Right forelimb (tissue), 1 donor: ENCODE measurements at places on chromosomes 11 and 22.

- no peak for DNase-seq
These were observed 27.4 kb downstream of the SCUBE1 start for GRCh38 chr22:43315687-43316217.

- DNase-seq, result no peak
These were observed 42.6 kb upstream of the LMO2 start for GRCh38 chr11:33934450-33934849.

DNA sequence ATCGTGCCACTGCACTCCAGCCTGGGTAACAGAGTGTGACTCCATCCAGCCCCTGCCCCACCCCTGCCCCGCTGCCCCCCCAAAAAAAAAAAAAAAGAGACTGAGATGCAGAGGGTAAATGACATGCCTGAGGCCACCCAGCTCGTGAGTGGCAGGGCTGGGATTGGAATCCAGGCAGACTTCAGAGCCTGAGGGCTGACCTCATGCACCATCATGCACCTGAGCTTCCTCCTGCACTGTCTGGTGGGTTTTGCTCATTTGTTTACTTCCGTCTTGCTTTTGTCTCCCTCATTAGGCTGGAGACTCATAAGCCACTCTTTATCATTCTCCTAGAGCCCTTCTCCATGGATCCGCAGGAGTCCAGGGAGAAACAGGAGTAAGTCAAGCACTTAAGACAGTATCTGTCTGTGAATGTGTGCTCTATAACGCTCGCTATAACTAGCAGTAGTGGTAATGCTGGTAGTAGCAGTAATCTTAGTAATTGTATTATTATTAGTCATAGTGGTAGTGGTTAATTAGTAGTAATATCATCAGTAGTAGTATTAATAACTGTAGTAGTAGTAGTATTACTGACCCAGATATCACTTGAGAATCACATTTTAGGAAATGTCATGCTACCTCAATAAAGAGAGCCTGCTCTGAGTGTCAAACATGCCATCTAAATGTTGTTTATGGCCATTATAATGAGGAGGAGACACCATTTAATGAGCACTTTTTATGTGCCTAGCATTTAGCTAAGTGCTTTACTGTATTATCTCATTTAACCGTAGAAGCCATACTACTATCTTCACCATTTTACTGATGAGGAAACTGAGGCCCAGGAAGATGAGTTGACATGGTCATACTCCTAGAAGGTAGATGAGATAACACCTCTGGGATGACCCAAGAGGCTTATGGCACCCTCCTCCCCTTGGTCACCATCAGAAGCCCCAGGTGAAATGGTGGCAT lies 85.0 kb downstream of the NAT10 start:
- no peak for DNase-seq

- DNase-seq, result no peak
These were observed 19.0 kb downstream of the POLD3 start for GRCh38 chr11:74611369-74611861.

- DNase-seq, result no peak
These were observed 8.2 kb upstream of the HBE1 start for GRCh38 chr11:5277807-5278382.

GRCh38 chr11:78265326-78265725 lies 76.6 kb downstream of the USP35 start:
- no peak for DNase-seq

- no peak for DNase-seq
These were observed 266.0 kb upstream of the MTNR1B start for GRCh38 chr11:92703449-92703830.

DNA sequence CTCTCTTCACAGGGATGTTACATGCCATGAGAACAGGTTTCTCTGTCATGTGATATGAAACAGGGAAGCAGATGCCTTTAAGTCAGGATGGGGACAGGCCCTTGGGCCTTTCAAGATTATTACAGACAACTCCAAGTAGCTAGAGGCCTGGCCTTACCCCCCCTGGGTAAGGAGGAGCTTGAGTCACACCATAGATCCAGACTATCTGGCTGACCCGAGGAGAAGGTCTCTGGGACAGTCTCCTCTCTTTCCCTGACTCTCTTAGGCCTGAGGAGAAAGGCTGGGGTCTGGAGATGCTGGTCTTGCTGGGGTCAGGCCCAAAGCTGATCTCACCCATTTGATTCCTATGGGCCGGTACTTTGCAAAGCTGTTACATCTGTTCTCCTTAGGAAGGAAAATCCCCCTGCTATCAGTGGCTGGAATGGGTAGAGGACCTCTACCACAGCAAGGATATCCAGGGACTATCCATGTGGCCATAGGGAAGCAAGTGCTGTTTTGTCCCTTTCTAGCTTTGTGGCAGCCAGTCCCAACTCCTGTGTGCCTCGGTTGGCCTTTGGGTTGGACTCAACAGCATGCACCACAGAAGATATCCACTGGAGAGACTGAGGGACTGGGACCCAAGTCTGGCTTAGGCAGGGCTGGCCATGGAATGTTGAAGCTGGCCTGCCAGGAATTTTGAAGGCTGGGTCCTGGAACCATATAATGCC lies 25.2 kb downstream of the RELT start:
- DNase-seq, result no peak

DNA sequence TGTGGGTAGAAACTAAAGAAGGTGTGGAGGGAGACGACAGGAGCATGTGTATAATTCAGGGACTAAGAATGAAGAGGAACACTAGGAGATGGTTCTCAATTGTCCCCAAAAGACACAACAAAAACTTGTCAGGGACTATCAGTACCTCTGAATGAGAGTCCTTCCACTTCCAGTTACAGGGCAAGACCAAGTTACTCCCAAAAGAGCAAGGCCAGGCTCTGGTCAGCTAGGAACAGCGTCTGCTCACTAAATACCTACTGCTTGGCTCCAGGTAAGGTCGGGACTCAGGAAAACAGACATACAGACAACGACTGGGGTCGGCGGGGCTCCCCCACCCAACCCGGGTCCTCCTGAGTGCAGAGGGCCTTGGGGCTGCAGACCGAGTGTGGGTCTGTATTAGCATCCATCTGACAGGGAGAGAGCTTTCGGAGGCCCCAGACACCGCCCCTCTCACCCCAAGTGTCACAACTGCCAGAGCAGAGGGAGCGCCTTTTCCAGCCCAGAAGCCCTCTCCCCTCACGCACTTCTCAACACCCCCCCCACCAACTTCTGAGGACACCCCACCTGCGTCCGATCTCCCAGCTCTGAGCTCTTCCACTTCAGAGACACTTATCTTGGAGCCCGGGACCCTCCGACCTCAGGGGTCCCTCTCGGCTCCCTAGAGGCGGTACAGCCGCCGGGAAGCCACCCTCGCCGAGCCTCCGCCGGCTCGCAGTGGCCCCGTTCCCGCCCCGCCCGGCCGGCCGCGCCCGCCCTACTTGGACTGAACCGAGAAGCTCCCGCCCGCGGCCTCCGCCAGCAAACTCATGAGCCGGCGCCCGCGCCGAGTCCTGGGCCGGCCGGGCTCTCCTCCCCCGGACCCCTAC lies 522 bp downstream of the RHOG start:
- DNase-seq, result peak; percentile 80

GRCh38 chr11:2555336-2555735 lies 110.5 kb downstream of the KCNQ1 start:
- DNase-seq, result peak; percentile 60

GRCh38 chr22:46142548-46143490 lies 7.5 kb upstream of the PPARA start:
- no peak for DNase-seq

- no peak for DNase-seq
These were observed 4.4 kb downstream of the POLA2 start for GRCh38 chr11:65266210-65266609.

DNA sequence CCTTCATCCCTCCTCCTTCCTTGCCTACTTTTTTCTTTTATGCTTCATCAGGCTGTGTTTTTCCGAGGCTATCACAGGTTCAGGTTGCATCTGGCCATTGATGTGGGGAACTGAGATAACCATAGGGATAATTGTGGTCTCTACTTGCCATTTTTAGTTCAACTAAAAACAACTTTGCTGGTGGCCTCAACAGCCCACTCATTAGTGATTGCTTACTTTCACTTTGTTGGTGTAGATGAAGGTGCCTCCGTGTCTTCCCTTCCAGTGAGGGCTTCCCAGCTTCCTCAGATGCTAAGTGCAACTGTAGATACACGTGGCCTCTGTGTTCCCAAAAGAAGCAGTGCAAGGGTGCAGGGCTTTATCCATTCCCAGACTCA lies 35.0 kb downstream of the KCNJ1 start:
- no peak for DNase-seq

GRCh38 chr22:22882033-22882717 lies 5.4 kb upstream of the IGLL5 start:
- DNase-seq, result no peak

DNA sequence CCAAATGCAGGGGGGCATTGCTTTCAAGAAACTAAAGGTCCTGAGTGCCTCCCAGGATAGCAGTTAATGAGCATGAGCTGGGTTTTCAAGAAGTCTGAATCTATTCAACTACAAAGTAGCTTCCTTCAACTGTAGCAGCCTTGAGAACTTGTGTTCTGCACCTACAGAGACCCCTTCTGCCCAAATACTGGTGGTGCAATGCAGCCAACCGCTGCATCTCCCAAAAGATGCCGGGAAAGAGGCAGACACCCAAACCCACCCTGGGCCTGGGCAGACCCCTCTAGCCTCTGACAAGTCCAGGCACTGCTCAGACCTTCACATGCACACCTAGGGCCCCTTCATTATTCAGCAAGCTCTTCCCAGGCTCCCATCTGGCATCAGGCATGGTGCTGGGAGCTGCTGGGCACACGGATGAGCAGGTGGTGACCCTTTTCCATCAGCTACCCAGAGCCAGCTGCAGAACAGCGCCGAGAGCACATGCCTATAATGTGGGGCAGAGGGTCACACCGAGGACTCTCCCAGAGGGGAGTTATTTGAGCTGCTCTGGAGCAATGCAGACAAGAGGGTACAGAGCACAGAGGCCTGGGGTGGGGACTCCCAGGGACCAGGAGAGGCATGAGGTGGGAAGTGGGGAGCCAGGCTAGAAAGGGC lies 44.9 kb upstream of the ETS1 start:
- peak; percentile 56 for DNase-seq

- DNase-seq, result peak; percentile 50
These were observed 338.6 kb downstream of the SHANK2 start for GRCh38 chr11:70913715-70914231.

- DNase-seq, result no peak
These were observed 1593.1 kb upstream of the TENM4 start for GRCh38 chr11:81033779-81034540.

- DNase-seq, result no peak
These were observed 527 bp upstream of the SAC3D1 start for GRCh38 chr11:65040520-65040846.

DNA sequence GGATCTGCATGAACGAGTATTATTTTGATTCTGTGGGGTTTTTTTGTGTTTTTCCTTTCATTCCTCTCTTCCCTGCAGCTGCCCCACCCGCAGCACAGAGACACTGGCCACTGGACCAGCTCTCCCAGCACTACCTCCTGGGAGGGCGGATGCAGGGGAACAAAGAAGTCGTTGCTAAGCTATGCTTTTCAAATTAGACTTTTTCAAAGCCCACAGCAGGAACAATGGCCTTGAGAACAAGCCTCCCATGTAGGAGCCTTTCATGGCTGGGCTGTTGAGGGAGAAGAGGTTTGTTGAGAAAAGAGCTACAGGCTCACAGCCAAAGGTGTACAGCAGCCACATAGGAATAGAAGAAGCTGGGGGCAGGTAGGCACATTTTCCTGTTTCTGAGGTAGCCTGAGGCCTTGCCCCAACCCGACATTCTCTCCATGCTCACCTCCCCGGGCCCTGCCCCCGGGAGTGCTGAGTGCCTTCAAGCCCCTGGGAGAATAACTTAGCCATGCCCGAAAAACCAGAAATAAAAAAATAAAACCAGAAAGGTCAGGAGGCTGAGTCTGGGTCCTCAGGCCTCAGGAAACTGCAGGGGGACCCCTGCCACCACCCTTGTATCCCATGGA lies 20.5 kb upstream of the SYT12 start:
- DNase-seq, result no peak

GRCh38 chr11:87281496-87281895 lies 243.8 kb downstream of the TMEM135 start:
- DNase-seq, result no peak

GRCh38 chr11:2525941-2526807 lies 81.4 kb downstream of the KCNQ1 start:
- peak; percentile 41 for DNase-seq

- no peak for DNase-seq
These were observed 126.2 kb downstream of the BCR start for GRCh38 chr22:23306438-23306921.

GRCh38 chr11:2440646-2441045 lies 3.7 kb downstream of the TRPM5 start:
- no peak for DNase-seq

GRCh38 chr11:117723277-117724024 lies 73.6 kb downstream of the DSCAML1 start:
- DNase-seq, result no peak

GRCh38 chr11:100141201-100141600 lies 545.9 kb upstream of the ARHGAP42 start:
- DNase-seq, result no peak

GRCh38 chr11:128206461-128206860 lies 380.9 kb downstream of the ETS1 start:
- no peak for DNase-seq

- no peak for DNase-seq
These were observed 14.2 kb downstream of the LRP5 start for GRCh38 chr11:68326334-68327215.

- DNase-seq, result no peak
These were observed 41.8 kb downstream of the MAP6 start for GRCh38 chr11:75626889-75627529.

- DNase-seq, result peak; percentile 77
These were observed 33.7 kb upstream of the MYRF start for GRCh38 chr11:61718621-61719302.

DNA sequence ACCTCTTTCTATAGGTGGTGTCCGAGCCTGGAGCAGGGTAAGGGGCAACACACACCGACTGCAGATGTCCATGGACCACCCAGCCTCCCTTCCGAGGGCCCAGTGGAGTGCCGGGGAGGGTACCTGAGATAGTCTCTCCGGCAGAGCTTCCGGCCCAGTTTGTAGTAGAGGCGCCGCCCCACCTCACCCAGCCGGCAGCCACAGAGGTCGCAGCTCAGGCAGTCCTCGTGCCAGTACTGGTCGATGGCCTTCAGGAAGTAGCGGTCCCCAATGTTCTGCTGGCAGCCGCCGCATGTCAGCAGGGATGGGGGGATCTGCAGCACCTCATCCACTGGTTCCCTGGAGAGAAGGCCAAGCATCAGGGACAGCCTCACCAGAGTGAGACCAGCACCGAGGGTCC lies 27.4 kb downstream of the LMO2 start:
- no peak for DNase-seq

GRCh38 chr22:30472994-30473720 lies 1.3 kb upstream of the SEC14L3 start:
- no peak for DNase-seq

DNA sequence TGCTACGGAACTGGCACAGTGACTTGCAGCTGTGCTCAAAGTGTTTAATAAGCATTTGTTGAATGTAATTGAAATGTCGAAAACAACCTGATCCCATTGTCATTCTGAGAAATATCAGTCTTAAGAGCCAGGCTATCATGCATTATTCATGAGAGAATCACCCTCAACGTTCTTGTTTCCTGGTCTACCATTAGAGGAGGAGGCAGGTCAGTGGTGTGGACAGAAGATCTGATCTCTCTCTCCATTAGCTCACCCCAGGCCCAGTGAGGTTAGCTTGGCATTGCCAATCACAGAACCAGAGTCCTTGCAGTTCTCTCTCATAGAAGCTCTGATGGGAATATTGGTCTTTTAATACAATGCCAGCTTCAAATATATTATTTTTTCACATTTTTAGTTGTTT lies 121.1 kb upstream of the SPON1 start:
- no peak for DNase-seq

- DNase-seq, result peak; percentile 91
These were observed 130.5 kb upstream of the C11orf58 start for GRCh38 chr11:16607675-16608644.
